ENCODE measurements at places on chromosomes 13 and 19. TPM values are rescaled to one million over a fixed set of nuclear protein-coding genes. Genes with fewer than 3 reads are reported as not detected.

PLK5 gene
- 0.97 TPM for polyA plus RNA-seq

CEACAM20 gene
- not detected for polyA plus RNA-seq

PRR20D gene
- polyA plus RNA-seq: not detected

NECTIN2 gene
- 113 TPM for polyA plus RNA-seq

HOMER3 gene
- polyA plus RNA-seq: 16.7 TPM

PRX gene
- polyA plus RNA-seq: 4.2 TPM

NXNL1 gene
- not detected for polyA plus RNA-seq

ETV2 gene
- polyA plus RNA-seq: 1.5 TPM

MEDAG gene
- polyA plus RNA-seq: 2.2 TPM

ZNF805 gene
- polyA plus RNA-seq: 1.7 TPM

- no peaks in the 10 kb centered on the region for H3K27me3 ChIP-seq
- H3K4me3 ChIP-seq: no peak overlapping the region
- no peaks in the 10 kb centered on the region for H3K4me1 ChIP-seq
- H3K27ac ChIP-seq: no peak overlapping the region
- H3K36me3 ChIP-seq: 0 out of 2 replicates have a peak, but pooled peaks cover 6% of the 10 kb centered on the region
These were observed 14.6 kb downstream of the RAB20 start for GRCh38 chr13:110546926-110547325.

GRCh38 chr19:40178756-40179155 is 12.5 kb upstream of the MAP3K10 start:
- no peaks in the 10 kb centered on the region for H3K27me3 ChIP-seq
- DNase-seq: no peak
- H3K4me3 ChIP-seq: no peak overlapping the region
- no peaks in the 10 kb centered on the region for H3K36me3 ChIP-seq

- no peak overlapping the region for H3K27ac ChIP-seq
- no peaks in the 10 kb centered on the region for H3K4me1 ChIP-seq
- H3K36me3 ChIP-seq: no peaks in the 10 kb centered on the region
- no peak overlapping the region for H3K4me3 ChIP-seq
- no peaks in the 10 kb centered on the region for H3K27me3 ChIP-seq
These were observed 14.5 kb downstream of the IPO5 start for GRCh38 chr13:97967948-97968347.

GRCh38 chr19:15318241-15318691 is 14.1 kb downstream of the BRD4 start:
- peak overlapping the region; percentile 69 for H3K27ac ChIP-seq
- no peak for DNase-seq
- no peaks in the 10 kb centered on the region for H3K27me3 ChIP-seq

DNA sequence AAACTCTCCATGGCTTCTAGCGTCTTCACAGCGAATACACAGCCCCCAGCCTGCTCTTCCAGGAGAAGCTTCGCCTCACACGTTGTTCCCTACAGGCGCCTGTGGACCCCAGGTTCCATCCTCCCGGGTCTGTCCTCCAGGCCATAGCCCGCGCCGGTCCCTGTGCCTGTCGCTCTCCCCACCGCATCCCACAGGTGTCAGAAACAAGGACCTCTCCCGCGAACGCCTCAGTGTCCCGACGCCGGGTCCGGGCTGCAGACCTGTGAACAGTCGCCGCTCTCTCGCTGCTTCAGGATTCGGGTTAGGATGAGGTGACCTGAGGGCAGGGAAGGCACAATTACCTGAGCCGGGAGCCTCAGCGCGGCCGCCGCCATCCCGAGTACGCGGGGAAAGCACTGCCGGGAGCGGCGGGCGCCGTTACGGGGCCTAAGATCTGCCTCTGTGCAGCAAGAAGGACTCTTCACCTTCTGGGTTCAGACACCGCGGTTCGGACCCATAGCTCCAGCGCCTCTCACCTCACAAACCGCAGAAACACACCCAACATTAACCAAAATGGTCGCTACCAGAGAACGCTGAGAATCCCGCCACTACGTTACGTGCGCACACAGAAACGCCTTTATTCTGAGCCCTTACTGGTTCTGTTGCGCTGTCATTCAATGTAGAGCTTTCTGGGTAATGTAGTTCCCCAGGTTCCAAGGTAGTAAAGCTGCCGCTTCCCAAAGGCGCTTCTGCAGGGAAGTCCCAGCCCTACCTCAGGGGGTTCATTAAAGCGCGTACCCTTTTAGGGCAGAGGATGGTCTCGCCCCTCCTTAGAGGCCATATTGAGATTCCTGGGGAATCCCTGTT is at the start of gene ZNF418:
Gene ZNF418 (minus strand): TSS at position 583 of the 846 bp plus-strand sequence. CDS start 1,580 bp downstream, outside the sequence.
- peak within 1 kb of the TSS; percentile 73 for H3K4me3 ChIP-seq
- DNase-seq: peak; percentile 98
- no peaks in the 10 kb centered on the region for H3K27me3 ChIP-seq
- peaks cover 20% of the 10 kb centered on the region for H3K36me3 ChIP-seq
- peak within 1 kb of the TSS; percentile 79 for H3K27ac ChIP-seq
- H3K4me1 ChIP-seq: peaks cover 5% of the 10 kb centered on the region

DNA sequence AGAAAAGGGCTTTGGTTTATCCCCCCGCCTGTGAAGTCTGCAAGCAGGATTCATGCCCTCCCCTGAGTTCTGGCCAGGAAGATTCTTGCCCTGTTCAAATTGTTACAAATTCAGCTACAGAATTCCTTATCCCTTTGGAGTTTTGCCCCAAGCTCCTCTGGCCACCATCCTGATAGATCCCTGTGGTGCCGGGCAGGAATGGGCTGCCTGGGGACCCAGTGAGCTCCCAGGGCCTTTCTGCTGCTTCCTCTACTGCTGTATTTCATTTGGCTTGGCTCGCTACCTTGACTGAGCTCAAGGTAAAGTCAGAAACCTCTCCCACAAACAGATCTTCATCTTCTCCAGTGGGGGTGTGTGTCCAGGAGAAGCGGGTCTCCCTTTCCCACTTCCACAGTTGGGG is 194.6 kb upstream of the NBEA start:
- H3K4me3 ChIP-seq: no peak overlapping the region
- no peak overlapping the region for H3K27ac ChIP-seq
- H3K36me3 ChIP-seq: no peaks in the 10 kb centered on the region
- H3K4me1 ChIP-seq: peaks cover 9% of the 10 kb centered on the region

GRCh38 chr19:28393574-28394336 is 819.2 kb downstream of the UQCRFS1 start:
- peak overlapping the region; percentile 72 for H3K27ac ChIP-seq
- peak; percentile 38 for DNase-seq
- no peak overlapping the region for H3K4me3 ChIP-seq
- no peaks in the 10 kb centered on the region for H3K36me3 ChIP-seq
- no peaks in the 10 kb centered on the region for H3K27me3 ChIP-seq
- peaks cover 38% of the 10 kb centered on the region for H3K4me1 ChIP-seq

GRCh38 chr13:35475960-35476943 is at the start of gene MAB21L1:
TSS of gene MAB21L1 (minus strand) at chr13:35476689. CDS start at chr13:35476138, 551 bp downstream.
- peak within 1 kb of the TSS; percentile 64 for H3K4me3 ChIP-seq
- H3K4me1 ChIP-seq: peaks cover 72% of the 10 kb centered on the region
- peaks cover 94% of the 10 kb centered on the region for H3K27me3 ChIP-seq
- no peak within 1 kb of the TSS for H3K27ac ChIP-seq
- DNase-seq: peak; percentile 49
- no peaks in the 10 kb centered on the region for H3K36me3 ChIP-seq

- DNase-seq: no peak
- H3K27me3 ChIP-seq: no peaks in the 10 kb centered on the region
- no peak overlapping the region for H3K4me3 ChIP-seq
- H3K4me1 ChIP-seq: no peaks in the 10 kb centered on the region
- H3K27ac ChIP-seq: no peak overlapping the region
These were observed 11.2 kb downstream of the ZNF565 start for GRCh38 chr19:36203293-36203692.

DNA sequence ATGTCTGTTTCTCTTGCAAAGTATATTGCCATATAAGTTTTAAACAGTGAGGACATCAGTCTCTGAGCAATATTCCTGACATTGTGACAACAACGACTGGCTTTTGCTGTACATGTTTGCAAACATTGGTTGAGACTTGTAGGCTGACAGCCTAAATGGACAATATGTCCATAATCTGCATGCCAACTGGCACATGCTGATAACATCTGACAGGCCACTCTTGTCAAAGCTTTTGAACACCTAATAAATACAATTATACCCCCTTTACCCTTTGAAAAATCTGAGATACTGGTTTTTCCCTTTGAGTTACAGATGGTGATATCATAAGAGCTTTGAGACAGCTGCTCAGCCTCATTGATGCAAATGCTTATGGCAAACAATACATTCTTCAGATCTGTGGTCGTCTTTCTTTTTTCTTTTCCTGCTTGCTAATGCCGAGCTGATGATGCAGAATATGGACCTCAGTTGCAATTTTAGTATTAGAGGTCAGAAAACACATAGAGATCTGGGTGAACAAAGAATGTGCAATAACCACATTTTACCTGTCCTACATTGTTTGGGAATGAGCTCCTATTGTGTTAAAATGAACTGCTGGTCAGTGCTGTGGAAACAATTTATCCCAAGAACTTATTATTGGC is 114.9 kb downstream of the RFC3 start:
- no peaks in the 10 kb centered on the region for H3K27me3 ChIP-seq
- no peak overlapping the region for H3K4me3 ChIP-seq
- H3K4me1 ChIP-seq: peaks cover 30% of the 10 kb centered on the region
- no peak overlapping the region for H3K27ac ChIP-seq

DNA sequence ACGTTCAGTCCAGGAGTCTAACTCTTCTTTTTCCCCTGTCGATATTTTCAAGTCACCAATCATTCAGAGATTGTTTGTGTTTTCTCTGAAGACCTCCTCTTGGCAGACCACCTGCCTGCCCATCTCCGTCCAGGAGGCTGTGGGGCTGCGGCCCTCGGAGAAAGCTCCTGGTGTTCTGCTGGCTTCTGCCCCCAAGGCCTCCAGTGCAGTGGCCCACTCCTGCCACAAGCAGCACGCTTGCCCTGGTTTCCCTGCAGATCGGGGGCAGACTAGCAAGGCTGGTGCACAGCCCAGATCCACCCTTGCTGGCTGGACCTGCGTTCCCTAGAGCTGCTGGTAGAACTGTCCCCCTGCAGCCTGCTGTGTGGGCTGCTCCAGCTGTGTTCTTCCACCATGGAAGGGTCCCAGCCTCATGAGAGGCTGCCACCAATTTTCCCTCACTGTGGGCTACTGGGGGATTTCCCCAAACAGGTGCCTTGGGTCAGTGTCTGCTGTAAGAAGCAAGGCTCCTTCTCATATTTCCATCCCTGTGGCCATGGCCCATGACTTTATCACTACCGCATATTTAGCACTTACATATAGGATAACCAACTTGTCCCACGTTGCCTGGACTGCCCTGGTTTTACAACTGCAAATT is 43.6 kb upstream of the SERP2 start:
- no peak overlapping the region for H3K4me3 ChIP-seq
- H3K27me3 ChIP-seq: no peaks in the 10 kb centered on the region
- H3K4me1 ChIP-seq: peaks cover 6% of the 10 kb centered on the region
- no peak overlapping the region for H3K27ac ChIP-seq
- H3K36me3 ChIP-seq: no peaks in the 10 kb centered on the region

DNA sequence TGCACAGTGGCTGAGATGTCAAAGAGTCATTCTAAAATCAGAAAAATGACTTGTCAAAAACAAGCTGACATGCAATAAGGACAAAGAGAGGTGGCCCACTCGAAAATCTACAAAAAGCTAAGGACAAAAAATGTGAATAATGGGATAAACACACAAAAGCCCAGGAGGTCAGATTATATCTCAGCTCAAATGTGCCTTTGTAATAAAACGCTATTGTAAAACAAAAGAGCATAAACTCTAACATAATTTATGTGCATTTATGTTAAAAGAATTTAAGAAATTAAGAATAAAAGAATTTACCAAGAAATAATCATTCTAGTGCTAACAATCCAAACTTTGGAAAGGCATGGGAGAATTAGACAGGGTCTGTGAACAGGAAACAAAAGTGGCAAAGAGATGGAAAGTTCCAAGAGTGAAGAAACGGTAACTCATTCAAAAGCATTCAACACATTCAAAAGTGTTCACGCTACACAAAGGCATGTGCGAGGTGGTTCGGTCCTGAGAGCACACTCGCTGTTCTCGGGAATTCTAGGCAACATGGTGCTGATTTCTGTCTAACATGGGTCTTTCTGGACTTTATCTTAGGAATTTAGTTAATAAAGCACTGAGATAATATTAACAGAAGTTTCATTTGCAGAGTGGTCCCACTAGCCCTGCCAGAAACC is 197.7 kb downstream of the KATNAL1 start:
- H3K27me3 ChIP-seq: 0 out of 2 replicates have a peak, but pooled peaks cover 9% of the 10 kb centered on the region
- peaks cover 11% of the 10 kb centered on the region for H3K4me1 ChIP-seq
- H3K27ac ChIP-seq: no peak overlapping the region
- no peak for DNase-seq
- H3K36me3 ChIP-seq: no peaks in the 10 kb centered on the region

GRCh38 chr13:47134939-47135489 is 238.2 kb upstream of the HTR2A start:
- H3K27me3 ChIP-seq: no peaks in the 10 kb centered on the region
- H3K36me3 ChIP-seq: no peaks in the 10 kb centered on the region
- no peak for DNase-seq
- no peak overlapping the region for H3K27ac ChIP-seq

GRCh38 chr13:31853643-31854326 is 114.5 kb downstream of the RXFP2 start:
- no peak for DNase-seq
- no peaks in the 10 kb centered on the region for H3K36me3 ChIP-seq
- H3K27ac ChIP-seq: no peak overlapping the region
- no peak overlapping the region for H3K4me3 ChIP-seq

DNA sequence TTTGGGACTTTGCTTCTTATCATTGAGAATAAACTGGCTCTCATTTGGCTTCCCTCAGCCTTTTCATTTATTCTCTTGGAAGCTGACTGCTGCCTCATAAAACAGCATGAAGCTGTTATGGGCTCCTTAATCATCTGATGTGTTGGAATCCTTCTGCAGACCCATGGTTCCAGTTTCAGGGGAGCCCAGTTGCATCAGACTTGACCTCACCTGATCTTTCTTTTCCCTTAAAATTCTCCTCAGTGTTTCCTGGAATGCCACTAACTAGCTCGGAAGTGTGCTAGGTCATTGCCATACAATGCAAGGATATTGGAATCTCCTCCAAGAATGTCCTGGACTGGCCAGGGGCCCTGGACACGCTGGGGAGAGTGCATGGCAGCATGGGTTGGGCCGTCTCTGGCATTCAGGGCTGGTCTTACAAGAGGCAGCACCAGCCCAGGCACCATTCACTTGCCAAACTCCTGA is 158.7 kb downstream of the FLT1 start:
- H3K36me3 ChIP-seq: peaks cover 22% of the 10 kb centered on the region
- H3K4me3 ChIP-seq: no peak overlapping the region
- no peaks in the 10 kb centered on the region for H3K4me1 ChIP-seq

Measured in GM23338 (cell line).